HT1080 (cell line): ENCODE measurements at places on chromosomes 4 and X. TPM values are rescaled to one million over a fixed set of nuclear protein-coding genes. Genes with fewer than 3 reads are reported as not detected.
A peak's percentile ranks its signal among the peaks of the same experiment; 100 is the strongest.

The MAGEC1 gene
- 0.07 TPM in 1 of 2 replicates, not detected in the other for total RNA-seq

The CT45A3 gene
- total RNA-seq, result 0.24 and 0.47 TPM in 2 replicates

The SSX4 gene
- total RNA-seq, result 0.27 TPM in 1 of 2 replicates, not detected in the other

The KLHL4 gene
- 5.3 and 8.5 TPM in 2 replicates for total RNA-seq

The DSPP gene
- total RNA-seq, result not detected in 2 replicates

DNA sequence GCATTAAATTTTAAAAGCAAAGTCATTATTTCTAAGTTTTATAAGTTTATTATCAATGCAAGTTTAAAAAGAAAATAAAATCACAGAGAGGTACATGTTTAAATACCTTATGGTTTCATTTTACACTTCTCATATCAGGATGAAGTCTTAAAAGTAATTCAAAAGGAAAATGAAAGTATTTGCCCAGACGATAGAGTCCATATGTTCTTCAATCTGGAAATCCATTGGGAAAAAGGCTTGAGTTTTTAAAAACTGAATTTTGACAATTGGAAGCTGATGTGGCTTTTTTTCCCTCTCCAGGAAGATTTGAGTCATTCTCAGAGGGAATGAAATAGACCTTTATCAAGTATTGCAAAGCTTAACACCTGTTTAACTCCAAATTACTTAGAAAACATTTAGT is 37.1 kb downstream of the MAB21L2 start:
- no peak for DNase-seq

GRCh38 chr4:24103434-24104157 is 213.7 kb upstream of the PPARGC1A start:
- no peak for DNase-seq

DNA sequence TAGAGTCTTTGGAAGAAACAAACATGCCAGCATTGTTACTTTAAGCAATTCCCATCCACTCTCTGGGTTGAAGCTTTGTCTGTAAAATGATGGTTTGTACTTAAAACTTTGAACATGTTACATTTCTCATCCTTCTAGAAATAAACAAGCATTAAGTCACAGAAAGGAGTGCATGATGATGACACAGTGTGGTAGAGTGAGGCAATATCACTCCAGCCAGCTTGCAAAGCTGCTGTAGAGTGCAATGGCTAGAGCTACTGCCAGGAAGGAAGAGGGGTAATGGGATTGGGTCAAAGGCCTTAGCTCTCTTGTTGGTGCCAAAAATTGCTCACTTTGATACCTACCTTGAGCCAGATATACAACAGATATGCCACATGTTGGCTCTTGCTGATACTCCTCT is 12.3 kb upstream of the ENOX2 start:
- DNase-seq, result no peak

GRCh38 chr4:155959417-155959816 is 5.8 kb upstream of the CTSO start:
- no peak for DNase-seq

DNA sequence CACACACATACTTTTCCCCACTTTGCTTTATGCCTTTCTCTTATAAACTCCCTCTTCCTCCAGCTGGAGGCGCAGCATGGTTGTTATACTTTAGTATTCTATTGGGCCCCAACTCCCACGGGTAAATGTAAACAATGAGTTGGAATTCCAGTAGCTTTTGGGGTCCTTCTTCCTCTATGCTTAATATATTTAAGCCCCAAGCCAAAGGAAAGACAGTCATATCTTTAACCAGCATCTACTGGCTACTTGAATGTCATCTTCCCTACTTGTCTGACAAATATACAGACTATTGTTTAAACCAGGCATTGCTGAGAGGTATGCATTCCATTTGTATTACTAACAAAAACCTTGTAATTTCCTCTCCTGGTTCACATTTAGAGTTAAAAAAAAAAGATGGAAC is 72.9 kb downstream of the WDR19 start:
- DNase-seq, result peak; percentile 92

DNA sequence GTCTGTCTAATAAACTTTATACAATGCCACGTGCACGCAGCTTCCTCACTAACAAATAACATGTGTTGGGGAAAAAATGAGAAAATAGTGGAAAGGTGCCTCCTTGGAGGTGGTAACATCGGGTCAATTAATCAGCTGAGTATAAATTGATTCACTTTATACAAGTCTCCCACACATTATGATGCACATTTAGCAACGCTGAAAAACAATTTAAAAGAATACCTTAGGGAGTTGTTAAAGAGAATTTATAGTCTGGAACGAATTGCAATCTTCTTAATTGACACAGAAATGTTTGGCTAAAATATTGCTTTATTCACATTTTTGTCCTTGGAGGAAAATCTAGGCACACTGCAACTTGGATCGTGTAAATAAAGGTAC is 84.2 kb downstream of the HPRT1 start:
- DNase-seq, result no peak

GRCh38 chr4:42673082-42673425 is 16.1 kb upstream of the ATP8A1 start:
- peak; percentile 18 for DNase-seq

- no peak for DNase-seq
Observed at GRCh38 chr4:147367891-147368290, 113.0 kb upstream of the EDNRA start.

DNA sequence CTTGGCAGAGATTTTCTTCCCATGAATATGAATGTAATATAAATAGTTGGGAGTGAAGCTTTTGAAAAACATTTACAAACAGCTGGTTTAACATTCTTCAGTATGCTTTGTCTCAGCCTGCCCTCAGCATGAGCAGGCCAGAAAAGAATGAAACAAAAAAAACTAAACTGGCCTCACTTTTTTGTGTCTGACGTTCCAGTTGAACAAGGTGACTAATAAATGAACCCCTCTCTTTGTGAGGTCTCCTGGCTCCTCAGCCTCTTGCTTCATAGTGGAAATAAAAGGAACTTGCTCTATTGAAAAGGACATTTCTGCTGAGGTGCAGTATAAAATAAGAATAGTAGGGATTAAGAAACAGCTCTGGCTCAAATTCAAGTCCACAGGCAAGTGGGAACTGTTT is 9.4 kb downstream of the CHST7 start:
- DNase-seq, result peak; percentile 23

DNA sequence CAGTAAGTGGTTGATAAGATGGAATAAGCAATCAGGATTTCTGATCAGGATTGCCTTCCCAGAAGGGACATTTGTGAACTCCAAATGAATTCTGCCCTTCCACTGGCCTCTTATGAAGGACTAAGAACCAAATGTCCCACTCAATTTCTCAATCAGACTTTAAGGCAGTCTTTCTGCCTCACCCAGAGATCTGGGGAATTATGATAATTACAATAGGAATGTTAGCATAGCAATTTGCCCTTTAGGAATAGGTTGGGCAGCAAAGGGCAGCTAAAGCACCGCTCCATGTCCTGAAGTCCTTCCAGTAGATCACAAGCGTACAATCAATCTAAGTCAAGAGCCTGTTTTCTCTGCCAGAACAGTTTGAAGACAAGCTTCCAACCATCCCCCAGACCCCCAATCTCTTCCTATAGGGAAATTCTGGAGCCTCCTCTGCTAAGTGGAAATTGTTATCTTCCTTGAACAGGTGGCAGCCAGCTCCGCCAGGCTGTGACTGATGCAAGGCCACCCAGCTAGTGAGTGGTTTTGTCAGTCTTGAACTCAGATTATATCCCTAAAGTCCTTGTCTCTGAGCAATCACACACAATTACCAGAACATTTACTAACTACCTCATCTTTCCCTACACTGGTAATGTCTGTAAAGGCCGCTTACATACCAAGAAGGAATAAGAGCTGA is 18.6 kb downstream of the NKX3-2 start:
- DNase-seq, result no peak

GRCh38 chrX:34631479-34632220 is 25.4 kb downstream of the TMEM47 start:
- DNase-seq, result no peak

GRCh38 chr4:125517831-125518230 is 203.1 kb downstream of the FAT4 start:
- DNase-seq, result no peak

DNA sequence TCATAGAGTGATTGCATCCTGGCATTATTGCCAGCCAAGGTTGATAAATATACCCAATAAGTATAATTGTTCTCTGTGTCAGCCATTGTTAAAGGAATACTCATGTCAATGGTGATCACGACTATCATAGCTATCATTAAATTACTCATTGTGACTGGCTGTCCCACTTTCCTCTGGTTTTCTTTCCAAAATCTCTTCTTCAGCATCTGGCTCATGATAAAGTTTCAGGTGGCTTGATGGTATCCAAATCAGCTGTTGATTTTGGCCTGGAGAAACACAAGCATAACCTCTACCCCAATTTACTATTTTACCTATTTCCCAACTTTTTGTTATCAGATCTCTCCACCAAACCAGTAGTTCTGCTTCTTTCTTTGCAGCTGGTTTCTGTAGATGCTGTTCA is 67.1 kb upstream of the SPIN2A start:
- DNase-seq, result no peak

- peak; percentile 15 for DNase-seq
Observed at GRCh38 chrX:115894087-115894486, 276.5 kb upstream of the AGTR2 start.

GRCh38 chr4:48396043-48396442 is 54.7 kb downstream of the SLAIN2 start:
- DNase-seq, result no peak

- DNase-seq, result peak; percentile 45
Observed at GRCh38 chrX:130771230-130771629, 131.8 kb downstream of the ENOX2 start.

DNA sequence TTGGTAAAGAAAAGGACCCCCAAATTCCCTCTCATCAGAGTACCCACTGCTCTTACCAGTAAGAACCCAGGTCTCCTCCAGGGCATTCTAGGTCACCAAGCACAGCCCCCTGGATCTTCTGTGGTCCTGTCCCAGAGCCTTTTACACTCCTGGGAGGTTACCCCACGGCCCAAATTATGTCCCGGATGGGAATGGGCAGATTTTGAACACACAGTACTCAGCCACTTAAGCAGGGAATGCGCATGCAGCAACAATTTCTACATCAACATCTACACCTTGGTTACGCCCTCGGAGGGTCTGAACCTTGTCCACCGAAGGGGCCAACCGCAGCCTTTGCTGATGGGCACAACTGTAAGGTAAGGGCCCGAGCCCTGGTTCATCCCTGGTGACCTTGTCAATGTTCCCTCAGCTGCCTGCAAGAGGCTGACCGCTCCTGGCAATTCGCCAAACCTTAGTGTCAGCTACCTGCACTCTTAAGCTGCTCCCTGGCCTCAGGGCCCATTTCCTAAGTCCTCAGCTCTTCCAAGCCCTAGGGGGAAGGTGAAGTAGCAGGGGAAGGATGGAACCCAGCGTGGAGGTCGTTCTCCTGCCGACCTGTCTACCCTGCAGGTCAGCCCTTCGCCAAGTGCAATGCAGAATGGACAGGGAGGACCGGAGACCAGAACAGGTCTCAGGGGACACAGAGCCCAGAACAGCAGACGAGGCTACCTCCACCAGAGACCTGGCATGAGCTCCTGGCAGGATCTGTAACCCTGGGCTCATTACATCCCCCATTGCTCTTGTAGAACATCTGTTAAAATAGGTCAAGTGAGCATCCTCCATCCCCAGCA is 5.9 kb downstream of the TIMP1 start:
- DNase-seq, result no peak
